Panc1 (cell line): ENCODE measurements at places on chromosomes 12 and 14.

DNA sequence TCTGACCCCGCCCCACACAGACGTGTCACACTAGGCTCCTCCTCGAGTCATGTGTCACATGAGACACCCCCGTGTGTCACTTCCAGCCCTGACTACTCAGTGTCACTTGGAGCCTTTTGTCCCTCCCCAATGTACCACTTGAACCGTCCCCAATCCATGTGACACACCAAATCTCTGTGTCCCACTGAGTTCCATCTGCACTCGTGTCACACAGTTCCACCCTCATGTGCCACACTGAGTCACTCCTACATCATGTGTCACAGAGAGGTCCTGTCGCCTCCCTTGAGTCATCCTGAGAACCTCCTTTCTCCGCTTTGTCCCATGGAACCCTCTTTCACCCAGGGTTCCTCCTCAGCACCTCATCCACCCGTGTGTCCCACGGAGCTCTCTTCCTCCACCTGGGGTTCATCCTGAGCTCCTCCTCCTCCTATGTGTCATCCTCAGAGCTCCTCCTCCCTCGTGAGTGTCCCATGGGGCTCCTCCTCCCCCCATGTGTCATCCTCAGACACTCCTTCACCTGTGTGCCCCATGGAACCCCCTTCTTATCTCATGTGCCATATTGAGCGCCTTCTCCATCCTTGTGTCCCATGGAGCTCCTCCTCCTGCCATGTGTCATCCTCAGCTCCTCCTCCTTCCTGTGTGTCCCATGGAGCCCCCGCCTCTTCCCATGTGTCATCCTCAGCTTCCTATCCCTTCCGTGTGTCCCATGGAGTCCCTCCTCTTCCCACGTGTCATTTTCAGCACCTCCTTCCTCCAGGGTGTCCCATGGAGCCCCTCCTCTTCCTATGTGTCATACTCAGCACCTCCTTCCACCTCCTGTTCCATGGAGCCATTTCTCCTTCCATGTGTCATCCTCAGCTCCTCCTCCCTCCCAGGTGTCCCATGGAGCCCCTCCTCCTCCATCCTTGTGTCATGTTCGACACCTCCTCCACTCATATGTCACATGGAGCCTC, 32.0 kb downstream of the RTL1 start:
- DNase-seq: no peak

DNA sequence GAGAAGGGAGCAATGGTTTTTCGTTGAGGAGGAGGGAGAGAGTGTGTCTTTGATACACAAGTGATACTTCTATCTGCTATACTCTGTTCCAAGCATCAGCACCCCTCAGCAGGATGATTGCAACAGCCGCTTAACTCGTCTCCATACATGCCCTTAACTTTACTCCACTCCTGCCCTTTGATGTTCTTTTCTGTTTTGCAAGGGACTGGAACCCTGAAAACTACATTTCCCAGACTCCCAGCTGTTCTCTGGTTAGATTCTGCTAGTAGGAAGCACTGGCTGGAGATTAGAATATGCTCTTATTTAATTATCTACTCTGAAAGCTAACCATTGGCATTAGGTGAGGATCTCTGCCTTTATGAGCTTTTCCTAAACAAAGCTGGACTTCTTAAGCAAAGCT, 23.5 kb upstream of the CRADD start:
- DNase-seq: no peak

DNA sequence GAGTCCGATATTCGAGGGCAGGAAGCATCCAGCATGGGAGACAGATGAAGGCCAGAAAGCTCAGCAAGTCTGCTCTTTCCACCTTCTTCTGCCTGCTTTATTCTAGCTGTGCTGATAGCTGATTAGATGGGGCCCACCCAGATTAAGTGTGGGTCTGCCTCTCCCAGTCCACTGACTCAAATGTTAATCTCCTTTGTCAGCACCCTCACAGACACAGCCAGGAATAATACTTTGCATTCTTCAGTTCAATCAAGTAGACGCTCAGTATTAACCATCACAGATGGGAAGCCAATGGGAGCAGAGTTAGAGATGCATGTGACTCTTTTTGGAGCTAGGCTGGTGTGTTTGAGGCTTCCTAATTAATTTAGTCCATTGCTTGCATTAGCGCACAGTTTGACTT, 17.0 kb downstream of the C12orf75 start:
- no peak for DNase-seq

DNA sequence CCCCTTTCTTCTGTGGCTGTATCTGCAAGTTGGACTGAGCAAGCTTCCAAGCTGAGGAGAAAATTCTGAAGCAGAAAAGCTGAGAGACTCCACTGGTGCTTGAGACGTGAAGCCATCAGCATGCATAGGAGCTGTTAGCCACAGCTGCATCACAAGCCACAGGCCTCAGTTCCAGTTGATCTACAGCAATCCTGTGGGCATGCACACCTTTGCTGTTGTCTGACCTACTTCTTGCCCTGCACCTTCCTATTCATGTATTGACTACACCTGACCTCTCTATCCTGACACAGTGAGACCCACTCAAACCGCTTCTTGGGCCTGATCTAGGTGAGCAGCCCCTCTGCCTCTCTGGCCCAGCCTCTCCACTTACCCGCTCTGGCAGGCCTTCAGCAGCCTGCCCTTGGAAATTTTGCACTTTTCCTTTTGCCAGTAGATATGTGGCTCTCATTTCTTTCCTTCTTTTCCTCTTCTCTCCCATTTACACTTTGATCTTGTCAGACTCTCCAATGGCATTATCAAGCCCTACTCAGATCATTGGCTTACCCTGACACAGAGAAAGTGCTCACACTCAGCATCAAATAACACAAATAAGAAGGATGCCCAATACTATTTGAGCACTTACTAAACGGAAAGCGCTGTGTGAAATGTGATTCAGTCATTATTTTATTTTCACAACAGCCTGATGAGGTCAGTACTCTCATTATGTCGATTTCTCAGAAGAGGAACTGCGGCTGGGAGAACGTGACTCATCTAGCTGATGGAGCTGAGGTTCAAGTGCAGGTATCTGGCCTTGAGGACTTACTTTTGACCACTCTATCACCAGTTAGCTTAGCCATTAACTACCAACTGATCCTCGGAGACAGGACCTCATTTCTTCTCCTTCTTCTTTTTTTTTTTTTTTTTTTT, 21.9 kb upstream of the PTGR2 start:
- no peak for DNase-seq

DNA sequence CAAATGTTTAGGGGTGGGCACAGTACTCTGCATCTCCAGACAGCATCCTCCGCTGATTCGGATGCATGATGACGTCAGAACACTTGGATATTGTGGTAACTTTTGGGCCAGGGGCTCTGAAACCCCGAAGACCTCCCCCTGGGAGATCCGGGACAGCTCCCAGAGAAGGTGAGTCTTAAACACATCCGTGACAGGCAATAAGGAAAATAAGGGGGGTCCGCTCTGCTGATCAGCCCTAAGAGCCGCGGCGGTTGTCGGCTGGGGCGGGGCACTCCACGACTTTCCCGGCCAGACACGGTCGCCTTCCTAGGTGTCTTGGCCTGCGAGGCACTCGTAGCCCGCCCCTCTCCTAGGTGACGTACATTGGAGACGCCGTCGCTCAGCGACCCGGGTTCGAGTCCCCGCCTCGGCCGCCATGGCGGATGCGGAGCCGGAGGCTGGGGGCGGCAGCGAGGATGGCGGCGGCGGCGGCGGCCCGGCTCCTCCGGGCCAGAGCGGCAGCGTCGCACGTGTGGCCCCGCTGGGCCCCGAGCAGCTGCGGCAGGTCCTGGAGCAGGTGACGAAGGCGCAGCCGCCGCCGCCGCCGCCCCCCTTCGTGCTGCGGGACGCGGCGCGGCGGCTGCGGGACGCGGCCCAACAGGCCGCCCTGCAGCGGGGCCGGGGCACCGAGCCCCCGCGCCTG, at the start of gene ZNF839:
TSS of gene ZNF839 (plus strand) at position 396 of the 682 bp plus-strand sequence. CDS start at position 416, 20 bp downstream.
- DNase-seq: no peak

DNA sequence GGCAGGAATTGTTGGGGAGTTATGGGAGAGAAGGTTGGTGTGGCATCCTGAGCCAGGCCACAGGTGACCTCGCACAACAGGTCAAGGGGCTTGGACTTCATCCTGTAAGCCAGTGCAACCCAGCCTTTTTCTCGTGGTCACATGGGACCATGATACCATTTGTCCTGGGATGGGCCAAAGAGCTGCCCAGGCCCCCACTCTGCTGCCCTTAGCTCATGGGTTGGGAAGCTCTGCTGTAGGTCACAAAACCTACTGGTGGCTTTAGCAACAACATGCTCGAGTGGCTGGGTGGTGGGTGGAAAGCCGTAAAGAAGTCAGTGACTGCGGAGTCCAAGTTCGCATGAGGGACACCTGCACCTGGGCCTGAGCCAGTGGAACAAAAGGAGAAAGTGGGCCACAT, 4.6 kb downstream of the CLMN start:
- DNase-seq: no peak

GRCh38 chr12:116529048-116529447, 30.1 kb upstream of the MAP1LC3B2 start:
- DNase-seq: no peak

DNA sequence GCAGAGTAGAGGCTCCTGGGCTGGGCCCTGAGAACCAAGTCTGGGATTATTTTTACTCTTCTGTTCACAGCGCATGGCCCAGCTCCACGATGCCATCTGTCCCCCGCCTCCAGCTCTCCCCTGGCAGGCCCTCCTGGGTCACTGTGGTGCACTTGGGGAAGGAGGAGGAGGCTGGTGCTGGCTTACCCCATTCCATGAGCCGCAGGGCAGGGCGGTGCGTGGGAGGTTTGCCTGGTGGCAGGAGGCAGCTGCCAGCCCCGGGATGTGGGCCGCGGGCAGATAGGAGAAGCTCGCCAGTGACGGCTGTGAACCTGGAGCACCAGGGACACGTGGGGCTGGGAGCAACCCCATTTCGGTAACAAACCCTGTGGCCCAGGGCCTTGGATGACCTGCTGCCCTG, 23.2 kb downstream of the TEAD4 start:
- DNase-seq: no peak

GRCh38 chr14:32835924-32836323, 102.8 kb upstream of the NPAS3 start:
- no peak for DNase-seq

DNA sequence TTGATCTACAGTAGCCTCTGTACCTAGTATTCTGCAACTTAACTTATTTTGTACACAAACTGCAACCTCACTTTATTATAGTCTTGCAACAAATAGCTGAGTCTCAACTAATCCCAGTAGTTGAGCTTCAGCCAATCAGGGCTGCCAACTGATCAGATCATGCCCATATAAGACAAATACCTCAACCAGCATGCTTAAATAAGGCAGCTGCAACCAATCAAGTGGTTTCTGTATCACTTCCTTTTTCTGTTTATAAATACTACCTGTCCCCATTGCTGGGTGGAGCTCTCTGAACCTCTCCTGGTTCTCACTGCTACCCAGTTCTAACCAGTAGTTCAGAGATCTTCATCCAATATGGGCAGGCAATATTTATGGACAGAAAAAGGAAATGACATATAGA, 248.5 kb upstream of the FBXO33 start:
- no peak for DNase-seq

DNA sequence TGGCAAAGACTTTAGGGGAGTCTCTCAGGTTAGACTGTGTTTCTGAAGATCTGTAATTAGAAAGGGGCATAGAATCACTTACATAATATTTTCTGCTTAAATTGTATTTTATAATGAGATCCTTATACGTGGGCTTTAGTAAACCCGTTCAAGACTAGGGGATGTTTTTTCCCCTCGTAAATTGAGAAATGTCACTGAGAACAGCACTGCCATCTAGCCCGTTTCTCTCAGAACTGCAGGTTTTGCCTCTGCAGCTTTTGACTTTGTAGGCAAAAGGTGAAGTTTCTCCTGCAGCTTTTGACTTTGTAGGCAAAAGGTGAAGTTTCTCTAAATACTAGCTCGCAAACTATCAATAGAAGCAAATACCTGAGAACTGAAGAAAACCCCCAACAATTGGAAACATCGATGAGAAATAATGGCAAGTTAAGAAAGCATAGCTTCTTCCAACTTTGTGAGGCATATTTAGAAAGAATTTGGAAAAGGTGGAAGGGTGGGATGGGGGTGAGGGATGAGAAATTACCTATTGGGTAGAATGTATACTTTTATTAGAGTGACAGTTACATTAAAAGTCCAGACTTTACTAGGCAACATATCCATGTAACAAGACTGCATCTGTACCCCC, 9.9 kb upstream of the ASPG start:
- no peak for DNase-seq

DNA sequence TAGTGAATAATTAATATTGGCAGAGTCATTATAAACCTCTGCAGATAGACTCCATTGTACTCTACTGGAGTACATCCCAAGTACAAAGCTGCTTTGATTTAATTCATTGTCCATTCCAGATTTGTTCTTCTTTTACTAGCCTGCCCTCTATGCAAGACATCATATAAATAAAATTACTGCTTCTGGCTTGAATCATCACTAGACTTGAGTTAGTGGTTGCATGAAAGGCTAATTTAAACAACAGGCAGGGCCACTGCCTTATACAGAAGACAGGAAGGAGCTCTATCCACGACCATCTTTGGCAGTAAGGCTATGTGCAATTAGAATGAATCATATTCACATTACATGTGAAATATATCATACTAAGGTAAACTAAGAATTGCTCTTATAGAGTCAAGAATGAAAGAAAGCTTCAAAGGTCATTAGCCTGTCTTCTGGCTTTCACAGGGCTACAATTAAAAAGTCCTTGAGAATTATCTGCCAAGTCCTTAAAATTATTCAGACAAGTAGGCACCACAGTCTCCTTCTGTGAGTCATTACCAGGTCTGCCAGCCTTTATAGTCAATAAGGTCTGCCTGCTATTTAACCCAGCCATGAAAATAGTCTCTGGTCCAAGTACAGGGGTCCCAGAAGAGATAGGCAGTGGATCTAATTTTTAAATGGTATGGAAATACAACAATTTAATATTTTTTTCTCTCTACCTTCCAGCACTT, 631.8 kb downstream of the TMTC2 start:
- DNase-seq: no peak

DNA sequence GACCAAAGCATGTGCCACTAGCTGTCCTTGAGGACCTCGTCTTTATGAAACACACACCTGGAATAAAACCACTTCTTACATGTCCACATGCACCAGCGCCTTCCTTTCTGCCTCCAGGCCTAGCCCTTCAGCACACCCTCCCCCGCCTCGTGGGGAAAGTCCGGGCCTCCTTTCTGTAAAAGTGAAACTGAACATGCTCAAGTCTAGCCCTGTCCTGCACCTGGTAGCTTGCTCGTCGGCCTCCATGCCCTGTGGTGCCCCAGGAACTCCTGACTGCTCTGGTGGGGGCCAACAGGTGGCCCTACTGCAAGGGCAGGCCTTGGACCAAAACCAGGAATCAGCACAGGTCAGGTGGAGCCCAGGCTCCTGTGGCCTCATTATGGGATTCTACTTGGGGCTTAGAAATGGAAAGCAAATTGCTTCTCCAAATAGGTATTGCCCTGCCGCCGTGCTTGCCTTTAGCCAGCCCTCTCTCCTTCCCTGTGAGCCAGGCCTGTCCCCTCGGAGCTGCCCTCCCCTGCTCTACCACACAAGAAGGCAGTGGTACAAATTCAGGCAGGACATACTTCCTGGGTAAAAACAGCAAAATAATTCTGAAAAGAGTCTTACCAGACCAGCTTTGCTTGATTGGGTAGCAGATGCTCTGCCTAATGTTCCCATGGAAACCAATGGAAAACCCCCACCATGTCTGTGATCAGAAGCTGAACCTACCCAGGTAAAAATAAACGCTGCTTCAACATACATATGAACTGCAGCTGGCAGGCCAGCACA, 43.5 kb downstream of the ERH start:
- no peak for DNase-seq
